Suprapubic skin (tissue), 4 donors: ENCODE measurements at places on chromosomes 4 and X.

- H3K36me3 ChIP-seq, result no peaks in the 10 kb centered on the region
- H3K4me3 ChIP-seq, result no peak overlapping the region
- no peak for DNase-seq
- H3K27me3 ChIP-seq, result no peaks in the 10 kb centered on the region
- H3K4me1 ChIP-seq, result no peaks in the 10 kb centered on the region
- no peak overlapping the region for H3K27ac ChIP-seq
Measured at GRCh38 chr4:46459308-46459707, 69.4 kb upstream of the GABRA2 start.

DNA sequence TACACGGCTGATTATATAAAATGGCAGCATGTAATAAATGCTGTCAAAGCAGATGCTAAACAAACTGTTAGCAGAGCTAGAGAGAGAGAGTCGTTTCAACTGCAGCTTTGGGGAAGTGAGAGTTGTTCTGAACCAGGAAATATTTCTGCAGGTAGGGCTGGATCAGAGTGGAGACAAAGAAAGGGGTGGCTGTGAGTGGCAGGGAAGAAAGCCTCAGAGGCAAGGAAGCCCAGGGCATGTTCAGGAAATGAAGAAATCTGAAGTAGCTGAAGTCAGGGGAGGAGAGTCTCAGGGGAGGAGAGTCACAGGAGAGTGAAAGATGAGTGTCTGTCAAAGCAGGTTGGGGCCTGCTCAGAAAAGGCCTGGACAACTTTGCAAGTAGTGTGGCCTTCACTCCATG lies 48.4 kb upstream of the RPS6KA3 start:
- H3K27ac ChIP-seq, result no peak overlapping the region
- no peaks in the 10 kb centered on the region for H3K27me3 ChIP-seq
- no peak for DNase-seq
- H3K4me3 ChIP-seq, result no peak overlapping the region
- no peaks in the 10 kb centered on the region for H3K36me3 ChIP-seq
- no peaks in the 10 kb centered on the region for H3K4me1 ChIP-seq

GRCh38 chr4:11471618-11472017 lies 42.9 kb upstream of the HS3ST1 start:
- no peak for DNase-seq
- H3K4me1 ChIP-seq, result no peaks in the 10 kb centered on the region
- H3K27me3 ChIP-seq, result no peaks in the 10 kb centered on the region
- H3K27ac ChIP-seq, result no peak overlapping the region
- no peaks in the 10 kb centered on the region for H3K36me3 ChIP-seq

DNA sequence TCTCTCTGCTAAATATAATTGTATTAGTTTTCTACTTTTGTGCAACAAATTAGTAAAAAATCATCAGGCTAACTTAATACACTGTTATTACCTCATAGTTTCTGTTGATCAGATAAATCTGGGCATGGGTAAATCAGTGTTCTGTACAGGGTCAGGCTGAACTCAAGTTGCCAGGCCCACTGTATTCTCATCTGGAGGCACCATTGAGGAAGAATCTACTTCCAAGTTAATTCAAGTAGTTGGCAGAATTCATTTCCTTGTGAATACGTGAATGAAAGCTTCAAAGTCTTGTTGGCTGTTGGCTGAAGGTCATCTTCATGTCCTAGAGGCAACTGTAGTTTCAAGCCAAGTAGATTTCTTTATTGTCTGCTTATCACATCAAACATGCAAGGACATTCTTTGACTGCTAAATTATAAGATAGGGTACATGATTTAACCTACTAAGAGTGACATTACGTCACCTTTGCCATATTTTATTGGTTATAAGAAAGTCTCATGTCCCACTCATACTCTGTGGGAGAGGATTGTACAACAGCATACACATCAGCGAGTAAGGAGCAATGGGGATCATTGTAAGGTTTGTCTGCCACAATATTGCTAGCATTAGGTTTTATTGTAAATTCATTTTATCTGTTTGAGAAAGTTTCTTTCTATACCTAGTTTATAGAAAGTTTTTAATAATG lies 1219.0 kb downstream of the ARAP2 start:
- H3K36me3 ChIP-seq, result no peaks in the 10 kb centered on the region
- no peak overlapping the region for H3K27ac ChIP-seq

GRCh38 chr4:138035781-138036258 lies 206.3 kb downstream of the SLC7A11 start:
- H3K4me3 ChIP-seq, result no peak overlapping the region
- H3K27me3 ChIP-seq, result no peaks in the 10 kb centered on the region
- H3K36me3 ChIP-seq, result no peaks in the 10 kb centered on the region
- peaks cover 3% of the 10 kb centered on the region for H3K4me1 ChIP-seq
- no peak for DNase-seq

GRCh38 chrX:134782796-134783195 lies 124.5 kb upstream of the PLAC1 start:
- H3K27ac ChIP-seq, result no peak overlapping the region
- DNase-seq, result no peak
- H3K27me3 ChIP-seq, result no peaks in the 10 kb centered on the region
- no peak overlapping the region for H3K4me3 ChIP-seq
- H3K36me3 ChIP-seq, result peaks cover 29% of the 10 kb centered on the region

GRCh38 chr4:175386776-175387507 lies 425.1 kb downstream of the GPM6A start:
- no peak for DNase-seq
- no peak overlapping the region for H3K27ac ChIP-seq
- no peak overlapping the region for H3K4me3 ChIP-seq
